ENCODE measurements at places on chromosomes 5 and 9.
A peak's percentile ranks its signal among the peaks of the same experiment; 100 is the strongest.

- no peak for DNase-seq
These were observed 488 bp upstream of the MCTP1 start for GRCh38 chr5:95285409-95285755.

GRCh38 chr9:88835038-88835466 lies 156.2 kb upstream of the S1PR3 start:
- DNase-seq, result no peak

GRCh38 chr9:124370896-124371582 lies 44.2 kb downstream of the PSMB7 start:
- no peak for DNase-seq

- DNase-seq, result no peak
These were observed 136.3 kb upstream of the SHB start for GRCh38 chr9:38205279-38205678.

- DNase-seq, result no peak
These were observed 81.2 kb downstream of the ADAMTS12 start for GRCh38 chr5:33810491-33811120.

- peak; percentile 49 for DNase-seq
These were observed 2.5 kb downstream of the ABCA2 start for GRCh38 chr9:137025517-137025966.

- no peak for DNase-seq
These were observed 11.8 kb upstream of the SYK start for GRCh38 chr9:90789862-90790261.

- no peak for DNase-seq
These were observed 103.2 kb upstream of the LMX1B start for GRCh38 chr9:126510564-126510963.

GRCh38 chr5:10671041-10672008 lies 89.7 kb downstream of the DAP start:
- DNase-seq, result no peak

DNA sequence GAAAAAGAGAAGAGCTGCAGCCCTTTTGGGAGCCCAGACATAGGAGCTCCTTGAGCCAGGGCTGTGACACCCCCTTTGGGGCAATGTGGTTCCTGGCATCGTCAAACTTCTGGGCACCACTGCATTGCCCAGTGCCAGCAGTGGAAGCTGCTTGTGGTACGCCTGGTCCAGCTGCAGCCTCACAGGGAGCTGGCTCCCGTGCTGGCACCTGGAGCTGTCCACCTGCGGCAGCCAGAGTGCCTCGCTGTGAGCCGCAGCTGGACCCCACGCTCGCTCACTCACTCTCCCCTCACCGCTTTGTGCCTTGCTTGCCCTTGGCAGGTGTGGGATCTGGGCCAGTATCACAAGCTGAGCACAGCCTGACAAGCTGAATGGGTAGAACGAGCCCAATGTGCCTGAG lies 1150.8 kb upstream of the CDH6 start:
- no peak for DNase-seq

- DNase-seq, result no peak
These were observed 17.2 kb downstream of the PAM start for GRCh38 chr5:102772273-102772672.

GRCh38 chr9:15944341-15944740 lies 391.5 kb downstream of the CCDC171 start:
- no peak for DNase-seq

DNA sequence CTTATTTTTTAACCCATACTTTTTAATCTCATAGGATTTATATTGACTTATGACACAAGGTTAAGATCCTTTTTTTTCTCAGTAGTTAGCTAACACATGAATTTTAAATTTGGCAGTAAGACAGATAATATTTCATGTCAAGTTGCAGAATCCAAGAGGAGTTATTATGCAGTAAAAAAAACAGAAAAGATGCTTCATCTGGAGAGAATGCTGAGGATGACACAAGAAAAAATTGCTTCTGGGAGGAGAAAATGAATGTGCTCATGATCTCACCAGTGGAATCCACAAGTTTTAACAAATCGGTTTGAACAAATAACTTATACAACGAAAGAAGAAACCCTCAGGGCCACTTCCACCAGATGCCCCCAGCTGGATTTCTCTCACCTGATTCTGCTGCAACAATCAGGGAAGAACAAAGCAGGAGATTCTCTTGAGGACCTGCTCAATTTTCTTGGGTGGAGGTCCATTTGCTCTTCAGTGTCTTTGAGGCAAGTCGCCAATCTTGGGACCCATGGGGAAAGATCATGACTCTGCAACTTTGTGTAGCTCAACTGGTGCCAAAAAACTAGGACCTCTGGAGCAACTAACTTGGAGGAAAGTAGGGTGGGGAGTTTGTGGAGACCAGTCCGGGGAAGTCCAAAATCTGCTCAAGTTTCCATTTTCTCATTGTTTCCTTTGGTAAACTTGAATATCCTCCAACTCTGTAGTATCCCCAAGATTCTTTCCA lies 50.5 kb upstream of the TNFSF15 start:
- no peak for DNase-seq

DNA sequence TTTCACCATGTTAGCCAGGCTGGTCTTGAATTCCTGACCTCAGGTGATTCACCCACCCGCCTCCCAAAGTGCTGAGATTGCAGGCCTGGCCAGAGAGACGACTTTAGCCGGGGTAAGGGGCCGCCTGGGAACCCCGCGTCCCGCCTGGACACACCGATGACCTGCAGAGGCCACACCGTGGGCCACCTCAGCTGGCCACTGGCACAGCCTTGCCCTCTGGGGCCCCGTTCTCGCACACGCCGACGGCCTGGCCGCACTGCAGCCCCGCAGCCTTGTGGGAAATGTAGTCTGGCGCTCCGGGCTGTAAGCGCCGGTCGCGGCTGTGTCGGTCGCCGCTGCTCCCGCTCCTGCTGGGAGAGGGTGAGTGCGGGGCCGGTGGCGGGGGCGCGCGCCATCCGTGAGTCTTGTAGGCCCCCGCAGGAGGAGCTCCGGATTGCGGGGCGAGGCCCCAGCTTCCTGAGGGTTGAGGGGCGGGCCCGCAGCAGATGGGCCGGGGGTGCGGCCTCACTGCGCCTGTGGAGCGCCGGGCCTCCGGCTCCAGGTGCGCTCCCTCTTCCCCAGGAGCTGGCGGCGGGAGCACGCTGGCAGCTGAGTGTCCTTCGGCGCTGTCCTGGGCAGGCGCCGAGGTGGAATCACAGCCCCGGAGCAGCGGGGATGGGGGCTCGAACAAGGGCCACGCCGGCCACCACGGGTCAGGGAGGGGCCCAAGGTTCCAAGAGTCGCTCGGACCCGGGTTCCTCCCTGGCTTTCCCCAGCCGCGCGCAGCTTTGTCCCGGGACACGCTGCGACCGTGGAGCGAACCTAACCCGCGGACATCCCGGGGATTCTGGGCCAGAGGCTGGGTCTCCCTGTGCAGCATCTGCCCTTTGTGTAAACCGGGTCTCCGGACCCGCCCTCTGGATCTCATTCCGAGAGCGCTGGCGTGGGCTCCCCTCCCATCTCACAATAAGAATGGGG lies at the start of gene ZFP2:
ZFP2 (plus strand) TSS at position 299 of the 957 bp plus-strand sequence. CDS start 35,401 bp downstream, outside the sequence.
- no peak for DNase-seq

- DNase-seq, result no peak
These were observed 659.1 kb downstream of the EFNA5 start for GRCh38 chr5:107011605-107012004.

- DNase-seq, result no peak
These were observed 1.8 kb upstream of the HNRNPAB start for GRCh38 chr5:178202541-178202940.

DNA sequence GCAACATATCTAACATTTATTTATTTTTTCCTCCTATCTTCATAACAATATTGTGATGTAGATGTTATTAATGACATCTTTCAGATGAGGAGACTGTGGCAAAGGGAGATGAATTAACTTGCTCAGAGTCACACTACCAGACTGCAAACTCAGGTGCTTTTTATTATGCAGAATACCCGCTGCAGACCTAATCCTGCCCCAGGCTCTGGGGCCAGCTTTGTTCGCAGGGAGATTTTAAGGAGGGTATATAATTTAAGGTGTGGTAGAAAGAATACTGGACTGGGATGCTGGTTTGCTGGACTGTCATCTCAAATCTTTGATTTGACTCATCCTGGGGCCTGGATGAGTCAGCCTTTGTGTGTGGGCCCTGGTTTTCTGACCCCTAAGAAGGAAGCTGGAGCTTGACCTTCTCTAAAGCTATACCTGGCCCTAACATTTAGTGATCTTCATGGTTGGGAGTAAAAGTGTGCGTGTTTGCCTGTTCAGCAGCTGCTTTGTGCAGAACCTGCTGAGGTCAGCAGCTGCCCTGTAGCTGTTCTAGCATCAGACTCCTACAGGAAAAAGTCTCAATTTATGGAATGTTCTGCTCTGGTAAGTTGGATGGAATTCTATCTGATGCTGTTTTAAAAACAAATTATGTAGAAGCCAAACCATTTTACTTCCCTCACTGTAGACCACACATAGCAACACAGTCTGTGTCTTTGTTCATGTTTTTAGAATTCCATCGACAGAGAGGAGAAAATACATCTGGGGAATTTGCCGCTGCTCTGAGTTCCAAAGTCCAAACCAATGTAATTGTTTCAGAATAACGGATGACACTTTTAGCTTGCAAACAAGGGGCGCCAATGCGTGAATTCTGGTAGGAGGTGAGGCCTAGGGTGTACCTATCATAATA lies 4.5 kb downstream of the SLC36A1 start:
- no peak for DNase-seq

DNA sequence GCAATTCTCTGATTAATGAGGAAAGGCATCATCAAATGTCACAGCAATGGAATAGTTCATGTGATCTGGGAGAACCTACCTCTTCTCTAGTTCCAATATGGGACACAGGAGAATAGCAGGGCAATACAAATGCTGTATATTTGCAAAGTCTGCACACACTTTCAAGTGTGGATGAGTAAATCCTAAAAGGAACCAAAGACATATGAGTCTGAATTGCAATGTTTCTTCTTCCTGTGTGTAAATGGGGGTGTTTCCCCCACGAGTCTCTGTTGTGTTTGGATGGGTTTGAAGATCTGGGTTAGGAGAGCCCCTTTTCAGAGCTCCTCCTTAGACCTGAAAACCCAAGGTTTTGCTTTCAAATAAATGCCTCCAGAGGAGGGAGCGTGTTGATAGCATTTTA lies 26.9 kb downstream of the SLC46A2 start:
- no peak for DNase-seq

- no peak for DNase-seq
These were observed 4.7 kb downstream of the SEMA4D start for GRCh38 chr9:89493181-89493580.

- no peak for DNase-seq
These were observed 321.6 kb downstream of the CEMIP2 start for GRCh38 chr9:71446473-71447411.

DNA sequence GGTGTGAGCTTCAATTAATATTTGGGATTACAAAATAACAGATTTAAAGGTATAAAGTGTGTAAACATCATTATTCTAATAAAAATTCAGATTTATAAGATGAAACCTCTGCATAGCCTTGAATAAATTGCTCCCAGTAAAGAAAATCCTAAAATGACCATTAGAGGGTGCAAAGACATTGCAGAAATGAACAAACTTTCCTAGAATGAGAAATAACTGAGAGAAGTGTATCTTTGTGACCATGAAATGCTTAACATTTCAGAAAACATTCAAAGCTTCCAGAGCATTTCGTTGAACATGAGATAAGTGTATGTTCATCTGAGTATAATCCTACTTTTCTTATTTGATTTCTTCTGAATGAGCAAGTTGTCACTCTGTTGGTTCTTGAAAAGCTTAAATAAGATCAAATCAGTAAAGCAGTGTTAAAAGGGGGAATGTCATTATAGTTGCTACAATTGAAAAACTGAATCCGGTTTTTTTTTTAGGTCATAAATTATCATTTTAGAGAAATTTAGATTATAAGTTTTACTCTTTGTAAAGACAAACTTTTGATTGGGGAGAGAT lies 24.7 kb upstream of the NUDT12 start:
- no peak for DNase-seq

GRCh38 chr9:85114799-85115198 lies 445.3 kb downstream of the NTRK2 start:
- DNase-seq, result no peak

GRCh38 chr9:1404940-1405339 lies 354.8 kb downstream of the DMRT2 start:
- no peak for DNase-seq

- DNase-seq, result no peak
These were observed 211.9 kb upstream of the TRPM3 start for GRCh38 chr9:71333321-71333720.

DNA sequence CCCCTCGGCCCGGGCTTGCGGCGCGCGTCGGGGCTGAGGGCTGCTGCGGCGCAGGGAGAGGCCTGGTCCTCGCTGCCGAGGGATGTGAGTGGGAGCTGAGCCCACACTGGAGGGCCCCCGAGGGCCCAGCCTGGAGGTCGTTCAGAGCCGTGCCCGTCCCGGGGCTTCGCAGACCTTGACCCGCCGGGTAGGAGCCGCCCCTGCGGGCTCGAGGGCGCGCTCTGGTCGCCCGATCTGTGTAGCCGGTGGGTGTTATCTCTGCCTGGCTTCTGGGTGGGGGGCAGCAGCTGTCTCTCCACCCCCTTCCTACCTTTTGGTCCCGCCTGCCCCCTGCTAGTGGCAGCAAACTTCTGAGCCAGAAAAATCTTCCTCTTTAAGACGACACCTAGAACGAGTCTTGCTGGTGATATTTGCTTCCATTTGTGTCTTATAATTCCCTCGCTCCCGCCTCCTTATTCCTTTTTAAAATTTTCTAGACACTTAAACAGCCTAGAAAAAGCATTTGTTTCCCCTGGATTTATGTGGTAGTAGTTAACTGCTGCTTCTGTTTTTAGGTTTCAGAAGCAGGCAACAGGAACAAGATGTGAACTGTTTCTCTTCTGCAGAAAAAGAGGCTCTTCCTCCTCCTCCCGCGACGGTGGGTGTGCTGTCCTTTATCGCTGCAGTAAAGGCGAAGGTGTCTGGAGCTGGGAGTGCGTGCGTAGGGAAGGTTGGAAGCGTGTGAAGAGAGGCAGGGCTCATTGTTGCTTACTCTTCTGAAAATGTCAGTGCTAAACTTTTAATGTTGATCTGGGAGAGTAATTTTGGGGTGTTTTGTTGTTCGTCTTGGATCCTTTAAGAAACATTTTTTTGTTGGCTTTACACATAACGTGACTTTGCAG lies 554 bp downstream of the JAK2 start:
- DNase-seq, result peak; percentile 54

GRCh38 chr5:5886812-5887486 lies 464.5 kb downstream of the ICE1 start:
- no peak for DNase-seq

GRCh38 chr9:81636255-81636599 lies 53.1 kb downstream of the TLE1 start:
- DNase-seq, result no peak

- no peak for DNase-seq
These were observed 18.5 kb upstream of the PPP2R2B start for GRCh38 chr5:146897061-146897460.

- no peak for DNase-seq
These were observed 1.1 kb upstream of the GNPDA1 start for GRCh38 chr5:142013734-142014521.

- no peak for DNase-seq
These were observed 459.3 kb downstream of the MAT2B start for GRCh38 chr5:163964671-163965070.

DNA sequence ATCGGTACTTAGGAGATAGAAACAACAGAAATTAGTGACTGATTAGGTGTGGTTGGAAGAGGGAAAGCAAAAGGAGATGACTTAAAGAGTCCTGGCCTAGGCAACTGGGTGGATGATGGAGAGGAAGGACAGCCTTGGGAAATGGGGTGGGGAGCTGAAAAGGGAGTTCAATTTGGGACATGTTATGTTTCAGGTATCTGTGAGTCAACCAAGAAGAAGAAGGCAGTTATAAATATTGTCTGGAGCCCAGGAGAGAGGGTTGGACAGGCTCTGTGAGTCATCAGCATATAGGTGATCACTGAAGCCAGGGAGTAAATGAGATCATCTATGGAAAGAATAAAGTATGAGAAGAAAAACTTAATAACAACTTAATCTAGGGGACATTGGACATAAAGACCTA lies 357.7 kb downstream of the NPR3 start:
- DNase-seq, result no peak

- no peak for DNase-seq
These were observed 3.5 kb upstream of the EXOSC3 start for GRCh38 chr9:37788332-37788731.
